ENCODE measurements at places on chromosomes 2 and 18.

- DNase-seq: no peak
These were observed 118.1 kb upstream of the LHCGR start for GRCh38 chr2:48873666-48874065.

DNA sequence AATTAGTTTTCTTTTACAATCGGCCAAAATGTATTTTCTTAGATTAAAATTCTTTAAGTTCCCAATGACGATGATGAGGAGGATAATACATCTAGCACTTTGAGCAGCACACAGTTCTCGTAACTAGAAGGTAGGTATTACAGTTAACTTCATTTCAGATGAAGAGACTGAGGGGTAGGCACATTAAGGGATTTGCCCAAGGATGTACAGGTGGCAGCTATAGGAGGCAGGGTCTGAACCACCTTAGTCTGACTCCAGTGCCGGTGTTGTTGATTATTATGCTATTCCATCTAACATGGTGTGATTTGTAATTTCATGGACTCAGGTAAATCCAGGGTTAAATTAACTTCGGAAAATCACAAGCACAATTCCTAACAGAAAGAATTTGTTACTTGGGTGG, 1.1 kb downstream of the CD28 start:
- no peak for DNase-seq

GRCh38 chr18:59848002-59848401, 51.8 kb upstream of the PMAIP1 start:
- DNase-seq: no peak

GRCh38 chr2:224127871-224128501, 88.9 kb upstream of the SERPINE2 start:
- no peak for DNase-seq

- no peak for DNase-seq
These were observed 1057.1 kb upstream of the CRIM1 start for GRCh38 chr2:35298493-35298892.

DNA sequence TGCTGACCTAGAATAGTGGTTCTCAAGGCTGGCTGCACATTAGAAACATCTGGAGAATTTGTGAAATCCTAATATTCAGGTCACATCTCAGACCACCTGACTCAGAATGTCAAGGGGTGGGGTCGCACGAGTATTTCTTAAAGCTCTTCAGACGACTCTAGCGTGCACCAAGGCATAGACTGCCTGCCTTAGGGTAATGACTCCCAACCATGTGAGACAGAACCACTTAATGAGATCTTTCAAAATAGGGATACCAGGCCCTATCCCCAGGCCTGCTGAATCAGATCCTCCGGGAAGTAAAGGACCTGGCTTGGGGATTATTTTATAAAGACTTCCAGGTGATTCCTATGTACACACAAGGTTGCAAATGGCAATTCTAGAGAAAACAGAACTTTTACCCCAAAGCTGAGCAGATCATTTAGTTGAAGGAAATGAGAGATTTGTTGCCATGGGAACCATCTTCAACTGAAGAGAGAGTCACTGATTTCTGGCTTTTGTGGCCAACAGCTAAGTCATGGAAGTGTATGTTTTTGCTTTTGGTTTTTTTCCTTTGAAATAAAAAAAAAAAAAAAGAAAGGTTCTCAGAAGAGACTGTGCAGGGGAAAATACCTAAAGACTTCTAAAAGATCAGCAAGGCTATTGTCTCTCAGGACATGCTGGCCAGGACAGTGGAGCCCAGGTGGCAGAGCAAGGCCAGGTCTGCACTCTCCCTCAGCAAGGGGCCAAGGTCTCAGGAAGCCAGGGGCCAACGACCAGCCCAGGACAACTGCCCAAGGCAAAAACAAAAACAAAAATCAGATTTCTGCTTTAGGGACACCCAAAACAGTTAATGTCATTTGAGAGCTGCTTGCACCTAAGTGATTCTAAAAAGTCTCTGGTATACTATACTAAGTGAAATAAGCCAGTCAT, 15.3 kb upstream of the LOXHD1 start:
- DNase-seq: no peak

- DNase-seq: no peak
These were observed 285.1 kb downstream of the TNS1 start for GRCh38 chr2:217717646-217718045.

DNA sequence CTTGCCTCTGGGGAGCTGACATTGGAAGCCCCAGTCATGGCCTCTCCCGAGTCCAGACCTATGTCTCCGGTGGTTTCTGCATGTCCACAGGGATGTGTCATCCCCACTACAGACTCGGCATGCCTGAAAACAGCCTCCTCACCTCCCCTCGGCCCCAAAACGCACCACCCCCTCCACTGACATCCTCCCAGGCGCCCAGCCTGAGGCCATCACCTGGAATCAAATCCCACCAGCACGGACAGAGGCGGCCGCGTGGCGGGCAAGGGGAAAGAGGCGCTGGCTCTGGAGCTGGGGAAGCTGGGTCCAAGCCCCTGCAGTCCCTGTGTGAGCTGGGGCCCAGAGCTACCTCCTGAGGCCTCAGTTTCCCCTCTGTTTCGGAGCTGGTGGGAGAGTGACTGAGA, 69.9 kb upstream of the SMAD7 start:
- peak; percentile 40 for DNase-seq

GRCh38 chr18:48011926-48012465, 81.5 kb upstream of the SMAD2 start:
- peak; percentile 23 for DNase-seq

- no peak for DNase-seq
These were observed 1586.8 kb upstream of the ACVR2A start for GRCh38 chr2:146258071-146258470.

DNA sequence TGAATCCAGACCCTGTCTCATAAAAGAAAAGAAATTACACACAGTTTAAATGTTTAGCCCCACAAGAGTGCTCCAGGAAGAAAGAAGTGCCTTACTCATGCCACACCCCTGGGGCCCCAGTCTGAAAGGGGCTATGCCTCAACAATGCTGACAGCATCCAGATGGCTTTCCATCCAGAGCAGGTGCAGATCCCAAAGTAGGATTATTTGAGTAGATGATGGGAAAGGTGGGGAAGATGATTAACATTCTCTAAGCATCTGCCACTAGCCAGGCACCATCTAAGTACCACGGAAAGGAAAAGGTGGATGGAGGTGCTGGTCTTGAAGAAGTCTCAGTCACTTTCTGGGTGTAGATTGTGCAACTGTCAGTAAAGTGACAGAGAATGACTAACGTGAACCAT, 16.3 kb downstream of the DPYSL5 start:
- no peak for DNase-seq

- DNase-seq: no peak
These were observed 36.1 kb downstream of the PSTPIP2 start for GRCh38 chr18:46035696-46036680.

DNA sequence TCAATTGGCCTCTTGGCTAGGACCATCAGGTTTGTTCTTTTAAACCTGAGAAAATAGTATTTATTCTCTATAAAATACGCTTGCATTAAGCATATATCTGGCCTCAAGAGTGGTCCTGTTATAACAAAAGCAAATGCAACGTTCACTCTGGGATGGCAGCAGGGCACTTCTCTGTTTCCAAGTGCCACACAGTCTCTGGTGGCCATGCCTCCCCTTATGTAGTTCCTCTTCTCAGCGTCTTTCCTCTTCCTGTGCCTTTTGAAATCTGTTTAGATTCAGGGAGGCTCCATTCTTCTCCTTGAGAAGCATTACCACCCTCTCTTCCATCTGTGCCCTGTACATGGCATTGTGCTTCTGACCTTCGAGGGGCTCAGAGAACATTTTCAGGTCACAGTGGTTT, 51.9 kb downstream of the TSHZ1 start:
- DNase-seq: no peak

DNA sequence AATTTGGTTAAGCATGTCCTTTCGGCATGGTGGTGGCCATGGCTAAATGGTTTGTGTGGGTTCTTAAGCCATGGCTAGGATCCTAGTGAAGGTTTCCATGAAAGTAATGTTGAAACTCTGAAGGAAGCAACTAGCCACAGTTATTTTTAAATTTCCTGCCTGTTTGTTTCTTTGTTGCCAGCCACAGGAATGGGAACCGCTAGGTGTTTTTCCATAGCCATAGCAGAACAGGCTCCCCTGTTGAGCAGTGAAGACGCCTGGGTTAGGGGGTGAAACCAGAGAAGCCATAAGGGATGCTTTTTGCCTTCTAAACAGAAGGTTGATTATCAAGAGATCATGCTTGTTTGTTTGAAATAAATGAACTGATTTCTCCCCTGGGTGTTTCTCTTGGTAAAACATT, 60.1 kb upstream of the CHMP1B start:
- no peak for DNase-seq

- no peak for DNase-seq
These were observed 1379.1 kb upstream of the CDH2 start for GRCh38 chr18:29556070-29556469.

- DNase-seq: no peak
These were observed 438.3 kb downstream of the ZNF521 start for GRCh38 chr18:24913507-24914170.

- no peak for DNase-seq
These were observed 178.1 kb downstream of the ACOXL start for GRCh38 chr2:110910423-110910822.

DNA sequence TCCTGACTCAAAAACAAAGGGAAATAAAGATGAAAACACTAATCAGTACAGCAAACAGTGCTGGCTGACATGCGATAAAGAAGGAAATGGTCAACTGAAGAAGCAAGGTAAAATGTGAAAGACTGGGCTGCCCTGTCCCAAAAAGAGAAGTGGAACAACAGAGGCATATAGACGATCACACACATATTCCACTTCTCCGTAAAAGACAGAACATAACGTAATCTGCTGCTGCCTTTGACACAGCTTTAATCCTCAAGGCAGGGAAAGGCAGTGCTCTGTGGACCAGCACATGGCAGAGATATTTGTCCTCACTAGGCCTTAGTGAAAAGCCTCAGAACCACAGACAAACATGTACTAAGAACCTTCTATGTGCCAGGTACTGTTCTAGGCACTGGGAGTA, 24.3 kb upstream of the REL start:
- DNase-seq: no peak

DNA sequence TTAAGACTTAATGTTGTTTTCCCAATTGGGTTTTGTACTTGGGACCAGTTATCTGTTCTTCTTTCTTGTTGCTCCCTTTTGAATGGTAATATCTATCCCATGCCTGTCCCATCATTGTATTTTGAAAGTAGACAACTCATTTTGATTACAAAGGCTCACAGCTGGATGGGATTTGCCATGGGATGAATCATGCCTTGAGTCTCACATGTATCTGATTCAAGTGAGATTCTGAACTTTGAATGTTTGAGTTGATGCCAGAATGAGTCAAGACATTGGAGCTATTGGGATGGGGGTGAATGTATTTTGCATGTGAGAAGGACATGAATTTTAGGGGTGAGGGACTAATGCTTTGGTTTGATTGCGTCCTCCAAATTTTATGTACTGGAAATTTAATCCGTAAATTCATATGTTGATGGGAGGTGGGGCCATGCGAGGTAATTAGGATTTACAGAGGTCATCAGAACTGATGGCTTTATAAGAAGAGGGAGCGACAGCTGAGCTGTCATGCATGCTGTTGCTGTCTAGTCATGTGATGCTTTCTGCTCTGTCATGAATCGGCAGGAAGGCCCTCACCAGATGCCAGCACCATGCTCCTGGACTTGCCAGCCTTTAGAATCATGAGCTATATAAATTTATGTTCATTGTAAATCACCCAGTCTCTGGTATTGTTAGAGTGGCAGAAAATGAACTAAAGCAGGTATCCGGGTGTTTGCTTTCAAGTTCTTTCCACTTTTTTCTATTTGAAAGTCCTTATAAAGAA, 741.3 kb upstream of the RAB6C start:
- no peak for DNase-seq

GRCh38 chr2:114968748-114969400, 526.4 kb downstream of the DPP10 start:
- no peak for DNase-seq

DNA sequence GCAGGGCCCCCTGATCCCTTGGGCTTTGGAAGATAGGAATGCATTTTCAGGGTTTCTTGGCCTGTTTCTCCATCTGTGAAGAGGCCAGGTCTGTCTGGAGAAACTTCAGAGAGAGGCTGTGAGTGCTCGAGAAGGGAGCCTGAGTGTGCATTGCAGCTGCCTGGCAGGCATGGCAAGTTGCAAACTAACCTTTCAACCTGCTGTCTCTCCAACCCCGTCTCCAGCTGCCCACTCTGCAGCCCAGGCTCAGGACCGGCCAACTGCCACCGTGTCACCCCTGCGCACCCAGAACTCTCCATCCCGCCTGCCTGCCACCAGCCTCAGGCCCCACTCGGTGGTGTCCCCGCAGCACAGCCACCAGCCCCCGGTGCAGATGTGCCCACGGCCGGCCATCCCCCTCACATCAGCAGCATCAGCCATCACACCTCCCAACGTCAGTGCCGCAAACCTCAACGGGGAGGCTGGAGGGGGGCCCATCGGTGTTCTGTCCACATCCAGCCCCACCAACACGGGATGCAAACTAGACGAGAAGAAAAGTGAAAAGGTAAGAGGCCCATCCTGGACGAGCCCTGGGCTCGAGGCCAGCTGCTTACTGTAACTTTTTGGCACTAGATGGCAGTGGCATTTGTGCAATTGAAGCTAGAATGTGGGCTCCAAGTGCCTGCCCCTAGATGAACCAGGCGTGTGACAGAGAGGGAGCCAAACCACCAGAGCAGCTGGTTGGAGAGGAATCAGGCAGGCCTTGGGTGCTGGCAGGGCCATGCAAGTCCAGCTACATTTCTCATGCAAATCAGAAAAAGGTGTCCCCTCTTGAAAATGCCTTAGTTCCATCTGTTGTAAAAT, 164.6 kb downstream of the SEPTIN10 start:
- DNase-seq: no peak

DNA sequence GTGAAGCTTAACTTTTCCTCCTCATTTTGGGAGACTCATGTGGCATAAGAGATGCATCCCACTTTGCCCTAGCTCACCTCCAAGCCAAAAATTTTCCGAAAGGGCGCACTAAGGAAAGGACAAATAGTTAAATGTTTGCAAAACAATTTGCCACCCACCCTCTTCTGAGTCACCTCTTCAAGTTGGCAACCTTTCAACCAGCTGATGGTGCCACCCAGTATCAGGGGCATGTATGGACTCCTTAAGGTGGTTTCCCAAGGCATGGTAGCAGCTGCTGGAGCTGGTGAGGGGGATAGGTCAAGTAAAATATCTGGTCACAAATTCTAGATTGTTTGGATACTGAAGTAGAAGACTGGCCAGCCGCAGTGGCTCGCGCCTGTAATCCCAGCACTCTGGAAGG, 17.2 kb upstream of the ITGAV start:
- DNase-seq: no peak

GRCh38 chr2:39546937-39547336, 109.9 kb upstream of the MAP4K3 start:
- no peak for DNase-seq

DNA sequence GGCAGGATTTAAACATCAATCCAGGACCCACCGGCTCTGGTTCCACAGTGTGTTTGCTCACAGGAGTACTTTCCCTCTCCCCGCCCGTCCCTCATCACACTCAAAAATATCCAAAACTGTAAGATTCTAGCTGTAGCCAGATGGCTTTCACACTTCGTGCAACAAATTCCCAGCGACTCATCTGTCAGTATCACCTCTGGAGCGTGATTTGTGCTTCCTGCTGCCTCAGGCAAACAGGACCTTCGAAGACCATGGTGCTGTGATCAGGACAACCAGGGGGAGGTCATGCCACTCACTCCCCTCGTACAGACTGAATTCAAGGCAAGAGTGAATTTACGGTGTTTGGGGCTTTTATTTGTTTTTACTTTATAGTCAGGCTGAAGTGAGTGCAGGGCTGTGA, 154.5 kb upstream of the PID1 start:
- DNase-seq: no peak

- DNase-seq: peak; percentile 80
These were observed 17.3 kb downstream of the ALPK2 start for GRCh38 chr18:58611395-58612131.

- DNase-seq: no peak
These were observed 120.2 kb upstream of the ZNF516 start for GRCh38 chr18:76615065-76615733.

GRCh38 chr2:69255760-69256159, 131.3 kb downstream of the GFPT1 start:
- no peak for DNase-seq
